ENCODE measurements at places on chromosomes 6 and 20.

DNA sequence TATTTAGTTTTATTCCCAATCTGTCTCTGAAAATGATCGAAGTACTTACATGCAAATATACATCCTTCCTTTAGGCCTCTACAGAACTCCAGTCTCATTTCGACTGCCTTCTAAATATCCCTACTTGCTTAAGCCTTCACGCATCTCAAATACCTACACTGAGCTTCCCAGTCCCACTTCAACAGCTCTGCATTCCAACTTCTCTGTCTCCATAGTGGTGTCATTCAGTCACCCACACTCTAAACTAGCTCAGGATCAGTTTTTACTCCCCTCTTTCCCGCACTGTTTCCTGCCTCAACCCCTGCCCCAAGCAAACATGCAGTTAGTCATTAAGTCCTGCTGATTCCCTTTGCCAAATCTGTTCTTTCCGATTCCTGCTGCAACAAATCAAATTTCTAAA is 91.8 kb upstream of the PREP start:
- DNase-seq = no peak

DNA sequence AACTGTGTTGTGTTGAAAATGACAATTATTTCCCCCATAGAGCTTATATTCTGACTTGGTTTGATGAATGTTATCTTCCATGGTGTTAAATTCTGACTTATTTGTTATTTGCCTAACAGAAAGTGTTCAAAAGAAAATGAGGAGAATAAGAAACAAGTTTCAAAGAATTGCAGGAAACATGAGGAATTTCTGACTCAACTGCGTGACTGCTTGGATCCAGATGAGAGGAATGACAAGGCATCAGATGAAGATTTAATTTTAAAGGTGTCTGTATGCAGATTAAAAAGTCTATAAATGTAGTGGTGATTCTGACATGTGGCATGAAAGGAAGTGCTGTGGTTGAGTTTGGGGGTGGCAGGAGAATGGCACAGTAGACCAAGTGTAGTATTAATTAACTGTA is 50.6 kb downstream of the CCDC170 start:
- DNase-seq = no peak

DNA sequence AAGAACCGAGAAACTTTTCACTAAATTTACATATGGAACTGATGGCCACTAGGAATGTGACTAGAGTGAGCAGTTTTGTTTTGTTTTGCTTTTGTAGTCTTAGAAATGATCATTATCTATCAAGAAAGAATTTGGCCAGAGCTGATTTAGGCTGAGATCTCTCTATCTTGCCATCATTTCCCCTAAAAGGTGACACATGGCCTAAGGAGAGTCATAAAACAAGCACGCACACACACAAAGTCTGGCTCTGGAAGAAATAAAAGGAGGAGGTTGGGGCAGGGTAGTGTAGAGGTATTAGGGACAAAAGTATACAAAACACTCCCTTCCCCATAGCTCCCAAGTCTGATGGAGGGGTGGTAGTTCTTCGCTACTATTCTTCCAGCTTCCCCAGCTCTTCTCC is 56.4 kb downstream of the RIPOR2 start:
- DNase-seq = no peak

DNA sequence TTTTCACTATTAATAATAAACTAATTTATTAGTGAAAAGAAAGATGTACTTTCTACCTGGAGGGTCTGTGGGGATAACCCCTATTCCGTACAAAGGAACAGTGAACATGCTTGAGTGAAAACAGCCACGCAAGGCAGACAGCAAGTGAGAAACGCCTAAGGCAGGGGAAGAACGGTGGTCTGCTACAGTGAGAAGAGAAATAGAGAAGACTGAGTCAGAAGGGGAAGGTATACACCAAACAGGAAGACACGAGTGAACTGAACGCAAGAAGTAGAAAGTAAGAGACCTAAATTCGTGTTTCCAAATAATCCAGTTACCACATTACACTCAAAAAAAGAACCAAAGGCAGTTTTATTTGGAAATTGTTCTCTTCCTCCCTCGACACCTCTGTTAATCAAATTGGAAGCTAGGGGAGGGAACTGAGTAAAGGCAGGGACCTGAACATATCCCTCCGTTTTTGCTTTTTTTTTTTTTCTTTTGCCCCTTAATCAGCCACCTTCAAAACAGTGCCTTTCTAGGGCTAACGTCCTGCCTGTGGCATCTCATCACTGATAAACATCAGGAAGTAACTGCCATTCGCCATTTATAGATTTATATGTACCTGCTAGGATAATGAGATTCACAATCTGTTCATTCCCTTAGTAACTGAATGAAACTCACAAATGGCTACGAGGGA is 48.9 kb downstream of the ATXN1 start:
- DNase-seq = no peak

GRCh38 chr6:154229786-154230185 is 126.8 kb downstream of the IPCEF1 start:
- no peak for DNase-seq

GRCh38 chr6:136136274-136136673 is 113.8 kb downstream of the MTFR2 start:
- no peak for DNase-seq

DNA sequence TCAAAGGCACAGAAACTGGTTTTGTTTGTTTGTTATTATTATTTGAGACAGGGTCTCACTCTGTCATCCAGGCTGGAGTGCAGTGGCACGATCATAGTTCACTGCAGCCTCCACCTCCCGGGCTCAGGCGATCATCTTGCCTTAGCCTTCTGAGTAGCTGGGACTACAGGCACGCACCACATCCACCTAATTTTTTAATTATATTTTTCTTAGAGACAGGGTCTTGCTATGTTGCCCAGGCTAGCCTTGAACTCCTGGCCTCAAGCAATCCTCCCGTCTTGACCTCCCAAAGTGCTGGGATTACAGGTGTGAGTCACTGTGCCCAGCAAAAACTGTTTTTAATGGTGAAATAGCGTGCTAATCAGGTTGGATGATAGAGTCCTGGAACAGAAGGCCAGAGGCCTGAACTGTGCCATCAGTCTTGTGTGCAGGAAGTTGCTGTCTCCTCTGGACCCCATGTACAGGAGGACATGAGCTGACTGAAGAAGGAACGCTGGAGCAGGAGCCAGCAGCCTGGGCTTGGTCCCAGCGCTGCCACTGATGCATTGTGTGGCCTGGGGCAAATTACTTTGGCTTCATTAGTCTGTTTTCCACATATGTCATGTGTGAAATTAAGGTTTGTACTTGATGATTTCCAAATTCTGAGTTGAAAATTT is 4.9 kb downstream of the TM9SF4 start:
- DNase-seq = no peak

GRCh38 chr20:36467076-36467999 is 74.0 kb upstream of the MYL9 start:
- DNase-seq = no peak

GRCh38 chr6:18515767-18516166 is 128.6 kb downstream of the RNF144B start:
- DNase-seq = no peak

GRCh38 chr6:31664790-31665500 is at the start of gene GPANK1:
Gene GPANK1, minus strand, starts transcription at chr6:31664997. Its CDS starts 519 bp downstream, at chr6:31664478.
- peak; percentile 68 for DNase-seq

DNA sequence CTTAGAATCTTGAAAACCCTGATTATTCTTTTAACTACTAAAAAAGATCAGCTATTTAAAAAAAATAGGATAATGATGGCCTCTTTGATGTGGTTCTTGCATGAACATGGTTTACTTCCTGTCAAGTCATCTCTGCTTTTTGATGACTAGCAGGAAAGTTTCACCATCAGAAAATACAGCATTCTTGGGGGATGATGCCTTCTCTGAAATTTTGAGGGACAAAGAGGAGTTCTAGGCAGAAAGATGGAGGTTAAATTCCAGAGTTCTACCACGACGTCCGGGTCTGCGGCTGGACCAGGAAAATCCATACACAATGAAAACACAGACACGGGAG is 130.4 kb downstream of the OLIG3 start:
- DNase-seq = no peak

DNA sequence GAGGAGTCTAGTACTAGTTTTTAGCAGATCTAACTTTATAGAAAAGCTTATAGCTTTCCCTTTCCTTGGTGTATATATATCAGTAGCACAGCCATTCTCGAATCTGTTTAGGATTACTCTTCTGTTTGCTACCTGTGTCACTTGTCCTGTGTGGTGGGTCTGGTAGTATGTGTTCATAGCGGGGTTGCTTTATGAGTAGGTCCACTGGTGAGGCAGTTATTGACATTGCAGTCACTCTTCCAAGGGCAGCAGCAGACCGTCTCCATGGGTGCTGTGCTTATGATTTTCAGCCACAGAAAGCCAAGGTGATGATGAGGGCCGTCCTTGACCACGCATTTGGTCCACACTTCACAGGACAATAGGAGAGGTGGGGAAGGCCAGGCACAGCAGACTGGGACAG is 171.5 kb downstream of the CDKAL1 start:
- DNase-seq = no peak

- no peak for DNase-seq
Observed at GRCh38 chr20:62066983-62067433, 1.3 kb upstream of the TAF4 start.

DNA sequence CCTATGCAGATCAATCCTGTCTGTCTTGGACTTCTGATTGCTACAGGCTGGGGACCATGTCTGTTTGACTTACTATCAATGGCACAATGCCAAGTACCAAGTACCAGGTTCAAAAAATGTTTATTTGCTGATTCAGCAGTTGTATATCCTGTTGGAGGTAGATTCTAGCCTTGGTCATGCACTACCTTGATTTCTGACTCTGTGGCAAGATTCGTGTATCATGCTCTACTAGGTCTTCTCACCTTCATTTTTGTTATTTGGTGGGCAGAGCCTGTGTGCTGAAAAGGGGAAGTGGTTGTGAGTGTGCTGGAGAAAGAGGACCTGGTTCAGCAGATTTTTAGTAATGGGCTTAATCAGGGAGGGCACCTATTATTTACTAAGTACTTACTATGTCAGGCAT is 192.4 kb upstream of the MYLIP start:
- DNase-seq = no peak

GRCh38 chr20:63065911-63066310 is 59.1 kb upstream of the BHLHE23 start:
- DNase-seq = no peak

DNA sequence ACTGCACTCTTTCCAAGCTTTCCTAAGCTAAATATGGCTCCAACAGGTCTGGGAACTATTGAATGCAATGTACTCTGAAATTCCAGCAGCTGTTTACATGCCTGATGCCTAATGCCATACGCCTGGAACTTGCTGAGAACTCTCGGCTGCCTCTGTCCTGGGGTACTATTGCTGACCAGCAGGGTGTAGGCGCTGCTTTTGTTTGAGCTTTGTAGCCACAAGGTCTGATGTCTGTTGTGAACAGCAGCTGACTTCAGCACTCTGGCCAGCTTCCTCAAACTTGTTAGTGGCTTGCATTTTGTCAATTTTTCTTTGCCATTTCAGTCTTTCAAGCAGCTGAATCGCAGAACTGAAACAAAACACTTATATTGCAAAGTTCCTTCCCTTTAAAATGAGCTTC is 26.7 kb downstream of the SAYSD1 start:
- no peak for DNase-seq

- DNase-seq = no peak
Observed at GRCh38 chr20:18916886-18917750, 103.5 kb downstream of the SCP2D1 start.

GRCh38 chr6:153312634-153313033 is 181.6 kb upstream of the RGS17 start:
- DNase-seq = no peak

DNA sequence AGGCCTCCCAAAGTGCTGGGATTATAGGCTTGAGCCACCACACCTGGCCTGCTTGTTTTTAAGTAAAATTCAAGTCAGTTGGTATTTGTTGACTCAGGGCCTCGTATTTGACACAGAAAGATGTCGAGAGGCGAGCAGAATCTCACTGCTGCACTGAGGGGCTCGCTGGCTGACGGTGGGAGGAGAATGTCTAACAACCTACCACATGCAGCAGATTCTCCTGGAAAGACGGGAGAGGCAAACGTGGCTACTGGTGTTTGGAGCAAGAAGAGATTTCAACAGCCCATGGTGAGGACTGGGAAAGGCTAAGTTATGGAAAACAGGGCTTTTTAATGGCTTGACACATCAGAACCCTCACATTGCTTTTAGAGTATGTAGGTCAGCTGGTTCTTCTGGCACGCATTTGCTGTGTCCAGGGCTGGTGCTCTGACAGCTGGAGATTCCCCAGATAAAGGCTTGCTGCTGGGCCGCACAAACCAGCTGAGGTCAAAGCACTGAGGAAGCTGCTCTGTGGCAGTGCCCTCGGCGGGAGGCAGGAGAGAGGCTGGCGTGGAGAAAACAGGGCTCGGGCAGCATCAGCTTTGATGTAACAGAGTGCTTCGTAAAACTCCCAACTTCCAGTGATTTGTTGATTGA is 84.2 kb upstream of the FRMD1 start:
- DNase-seq = no peak

DNA sequence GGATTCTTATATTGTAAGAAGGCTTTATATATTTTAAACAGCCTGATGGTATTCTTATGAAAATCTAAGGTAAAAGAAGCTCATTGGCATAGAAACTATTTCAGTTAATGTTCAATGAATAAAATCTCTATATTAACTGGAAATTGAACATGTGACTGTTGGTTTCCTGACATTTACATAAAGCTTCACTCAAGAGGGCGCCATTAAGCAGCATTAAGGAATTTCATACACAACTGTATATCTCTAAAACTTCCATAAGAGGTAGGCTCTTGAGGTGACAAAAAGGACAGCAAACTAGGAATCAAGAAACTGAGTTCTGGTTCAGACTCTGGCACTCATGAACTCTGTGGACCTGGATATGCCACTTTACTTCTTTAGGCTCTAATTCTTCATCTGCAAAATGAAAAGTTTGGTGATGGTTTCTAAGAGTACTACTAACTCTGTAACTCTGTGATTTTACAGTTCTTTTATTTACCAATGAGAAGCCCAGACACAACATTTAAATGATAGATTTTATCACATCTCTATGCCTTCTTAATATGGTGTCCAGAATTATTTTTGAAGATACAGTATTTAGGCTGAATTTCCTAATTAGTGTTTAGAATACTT is 147.5 kb downstream of the FLRT3 start:
- DNase-seq = no peak

GRCh38 chr6:117552618-117553017 is 49.7 kb downstream of the GOPC start:
- DNase-seq = no peak

Measured in stimulated activated CD8-positive, alpha-beta memory T cell treated with anti-CD3 and anti-CD28 coated beads, Interleukin-4, amount 100 ng/mL, for 1 hour (primary cell).